ENCODE measurements at places on chromosomes 4 and X. TPM values are rescaled to one million over a fixed set of nuclear protein-coding genes. Genes with fewer than 3 reads are reported as not detected.

The GAGE2A gene
- total RNA-seq: not detected

The ARSJ gene
- 50.0 TPM for total RNA-seq

The ARR3 gene
- total RNA-seq: not detected

The MAGEA2 gene
- total RNA-seq: not detected

The GABRG1 gene
- total RNA-seq: not detected

The NUP62CL gene
- total RNA-seq: not detected

The TMPRSS11F gene
- not detected for total RNA-seq

The NEUROG2 gene
- total RNA-seq: not detected

The LRAT gene
- not detected for total RNA-seq

The NAT8L gene
- 0.12 TPM for total RNA-seq

The ERCC6L gene
- 6.7 TPM for total RNA-seq

Data from endothelial cell of umbilical vein (primary cell).